Stimulated activated CD4-positive, alpha-beta T cell treated with anti-CD3 and anti-CD28 coated beads, Interleukin-15, amount 100 ng/mL, for 24 hours (primary cell): ENCODE measurements at places on chromosomes 11 and 22.

GRCh38 chr11:61079416-61080150 is 22.7 kb upstream of the CD5 start:
- no peak for DNase-seq

- no peak for DNase-seq
These were observed 133.8 kb upstream of the TRPC6 start for GRCh38 chr11:101717619-101718018.

- no peak for DNase-seq
These were observed 85.7 kb upstream of the LIN7C start for GRCh38 chr11:27592098-27592780.

DNA sequence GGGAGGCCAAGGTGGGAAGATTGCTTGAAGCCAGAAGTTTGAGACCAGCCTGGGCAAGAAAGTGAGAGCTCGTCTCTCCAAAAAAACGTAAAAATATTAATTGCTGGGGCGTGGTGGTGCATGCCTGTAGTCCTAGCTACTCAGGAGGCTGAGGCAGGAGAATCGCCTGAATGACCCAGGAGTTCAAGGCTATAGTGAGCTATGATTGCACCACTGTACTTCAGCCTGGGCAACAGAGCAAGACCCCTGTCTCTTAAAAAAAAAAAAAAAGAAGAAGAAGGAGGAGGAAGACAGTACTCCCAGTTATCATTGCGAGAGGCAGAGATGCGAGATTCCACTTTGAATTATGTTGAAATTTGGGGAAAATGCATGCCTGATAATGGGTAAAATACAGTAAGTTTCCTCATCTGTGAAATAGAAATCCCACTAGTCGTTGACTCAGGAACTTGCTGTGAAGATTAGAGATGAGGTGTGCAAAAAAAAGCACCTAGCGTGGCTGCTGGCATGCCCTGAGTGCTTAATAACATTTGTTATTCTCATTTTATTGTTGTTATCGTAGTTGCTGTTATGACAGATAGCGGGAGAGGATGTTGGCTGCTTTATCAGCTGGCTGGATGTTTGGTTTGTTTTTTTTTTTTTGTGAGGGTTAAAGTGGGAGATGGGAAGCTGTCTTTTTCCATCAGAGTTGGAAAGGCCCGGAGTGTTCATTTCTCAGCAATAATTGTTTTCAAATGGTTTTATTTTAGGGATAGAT is 33.4 kb downstream of the BCR start:
- no peak for DNase-seq

- DNase-seq = no peak
These were observed 22.7 kb upstream of the IL17REL start for GRCh38 chr22:50035131-50035881.

GRCh38 chr11:70570693-70571395 is 172.5 kb downstream of the CTTN start:
- DNase-seq = no peak

DNA sequence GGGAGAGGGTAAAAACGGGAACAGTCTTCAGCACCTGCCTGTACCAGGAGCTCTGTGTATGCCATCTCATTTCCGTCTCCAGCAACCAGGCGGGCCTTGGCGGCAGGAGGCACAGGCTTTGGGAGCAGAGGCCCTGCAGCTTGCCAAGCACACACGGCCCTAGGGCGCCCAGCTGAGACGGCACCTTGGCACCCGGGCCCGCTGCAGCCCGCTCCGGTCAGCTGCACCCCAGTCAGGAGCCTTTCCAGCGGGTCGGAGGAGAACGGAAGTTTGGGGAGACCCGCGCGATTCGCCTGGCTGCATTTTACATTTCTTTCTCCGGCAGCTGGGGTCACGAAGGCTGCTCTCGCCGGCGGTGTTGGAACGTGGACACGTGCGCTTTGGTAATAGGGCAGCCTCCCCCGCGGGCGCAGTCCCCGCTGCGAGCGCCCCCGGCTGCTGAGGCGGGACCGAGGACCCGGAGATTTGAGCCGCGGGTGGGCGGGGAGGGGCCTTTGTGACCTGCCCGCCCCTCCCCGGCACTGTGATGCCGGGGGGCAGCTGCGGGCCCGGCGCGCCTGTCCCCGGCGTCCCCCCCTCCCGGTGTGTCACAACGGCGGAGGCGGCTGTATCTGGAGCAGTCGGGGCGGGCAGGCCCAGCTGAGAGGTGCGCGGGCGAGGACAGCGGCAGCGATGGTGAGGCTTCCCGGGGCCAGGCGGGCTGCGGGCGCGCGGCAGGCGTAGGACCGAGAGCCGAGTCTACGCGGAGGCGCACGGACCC is at the start of gene TUBA8:
TSS of gene TUBA8 (plus strand) at position 616 of the 760 bp plus-strand sequence. CDS start at position 673, 57 bp downstream.
- peak; percentile 66 for DNase-seq

DNA sequence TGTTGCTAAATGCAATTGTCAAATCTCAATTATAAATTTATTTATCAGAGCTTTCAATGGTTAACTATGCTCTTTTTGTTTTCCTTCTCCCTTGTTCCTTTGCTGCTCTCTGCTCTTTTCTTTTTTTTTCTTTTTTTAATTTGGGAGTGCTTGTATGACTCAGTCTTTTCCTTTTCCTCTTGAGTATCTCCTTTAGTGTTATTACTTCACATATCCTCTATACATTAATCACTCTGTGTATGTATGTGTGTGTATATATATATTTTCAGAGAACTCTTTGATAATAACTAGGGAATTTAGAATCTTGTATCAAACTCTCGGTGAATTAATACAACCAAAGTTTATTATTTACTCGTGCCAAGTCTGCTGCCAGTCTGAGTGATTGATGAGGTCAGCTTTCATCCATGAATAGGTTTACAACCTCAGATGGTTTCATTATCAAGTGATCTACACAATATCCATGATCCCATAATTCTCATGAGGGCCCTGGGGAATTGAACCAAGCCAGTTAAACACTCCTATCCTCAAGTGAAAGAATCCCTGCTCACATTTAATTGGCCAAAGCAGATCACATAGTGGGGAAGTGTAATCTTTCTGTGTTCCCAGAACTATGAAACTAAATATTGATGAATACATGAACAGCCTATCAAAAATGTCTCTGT is 743.4 kb upstream of the CNTN5 start:
- no peak for DNase-seq

DNA sequence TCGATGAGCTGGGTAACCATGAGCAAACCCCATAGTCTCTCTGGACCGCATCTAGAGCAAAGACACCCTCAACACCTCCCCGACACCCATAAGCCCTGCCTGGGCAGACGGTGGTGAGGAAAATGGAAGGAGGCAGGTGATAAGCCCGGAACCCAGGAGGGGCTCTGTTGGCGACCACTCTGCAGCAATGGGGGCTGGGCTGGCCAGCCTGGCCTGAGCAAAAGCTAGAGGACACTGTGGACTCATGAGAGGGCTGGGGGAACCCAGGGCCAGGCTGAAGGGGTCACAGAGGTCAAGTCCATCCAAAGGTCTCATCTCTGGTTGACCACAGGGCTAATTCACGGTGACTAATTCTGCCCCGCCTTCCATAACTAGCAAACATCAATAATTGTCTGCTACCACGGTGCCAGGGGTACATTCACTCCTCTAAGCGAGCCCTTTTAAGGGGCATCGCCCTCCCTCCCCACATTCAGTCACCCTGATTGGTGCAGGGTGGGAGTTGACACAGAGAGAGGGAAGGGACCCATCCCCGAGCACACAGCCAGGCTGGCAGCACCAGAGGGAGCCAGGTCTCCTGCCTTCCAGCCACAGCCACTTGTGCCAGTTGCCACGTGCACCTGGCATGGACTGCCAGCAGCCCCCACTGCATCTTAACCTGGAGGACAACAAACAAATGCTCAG is 4.0 kb downstream of the PYGM start:
- no peak for DNase-seq
